Activated CD8-positive, alpha-beta memory T cell treated with anti-CD3 and anti-CD28 coated beads for 1 hour (primary cell): ENCODE measurements at places on chromosomes 2 and 18.

DNA sequence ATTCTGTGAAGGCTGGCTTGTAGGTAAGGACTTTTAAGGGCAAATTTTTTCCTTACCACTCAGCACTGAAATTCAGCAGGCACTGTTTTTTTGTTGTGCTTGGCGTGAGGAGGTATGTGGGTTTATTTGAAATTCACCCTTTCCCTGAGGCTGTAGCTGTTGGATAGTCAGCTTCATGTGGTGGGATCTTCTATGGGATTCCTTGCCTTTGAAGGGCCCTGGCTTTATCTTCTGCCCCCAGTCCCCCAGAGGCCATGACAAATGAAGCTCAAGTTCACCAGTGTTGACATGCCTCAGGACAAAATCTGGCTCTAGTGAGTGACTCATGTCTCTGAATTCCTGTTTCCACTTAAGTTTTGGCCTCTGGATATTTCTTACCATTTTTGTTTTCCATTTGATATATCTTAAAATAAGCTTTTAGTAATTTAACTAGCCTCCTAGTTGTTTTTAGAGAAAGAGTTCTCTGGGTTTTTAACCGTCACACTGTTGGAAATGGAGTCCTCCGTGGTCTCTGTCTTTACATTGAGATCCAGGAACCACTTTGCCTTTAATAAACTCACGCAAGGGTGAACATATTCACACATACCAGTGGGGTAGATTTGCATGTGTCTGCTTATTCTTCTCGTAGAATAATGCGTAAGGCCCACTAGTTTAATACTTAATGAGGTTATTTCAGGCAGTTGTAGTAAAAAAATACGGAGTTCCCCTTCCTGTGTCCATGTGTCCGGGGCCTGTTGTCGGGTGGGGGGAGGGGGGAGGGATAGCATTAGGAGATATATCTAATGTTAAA, 211.1 kb upstream of the FAM98A start:
- no peak for DNase-seq

GRCh38 chr2:85594715-85595300, 737 bp upstream of the RNF181 start:
- no peak for DNase-seq

DNA sequence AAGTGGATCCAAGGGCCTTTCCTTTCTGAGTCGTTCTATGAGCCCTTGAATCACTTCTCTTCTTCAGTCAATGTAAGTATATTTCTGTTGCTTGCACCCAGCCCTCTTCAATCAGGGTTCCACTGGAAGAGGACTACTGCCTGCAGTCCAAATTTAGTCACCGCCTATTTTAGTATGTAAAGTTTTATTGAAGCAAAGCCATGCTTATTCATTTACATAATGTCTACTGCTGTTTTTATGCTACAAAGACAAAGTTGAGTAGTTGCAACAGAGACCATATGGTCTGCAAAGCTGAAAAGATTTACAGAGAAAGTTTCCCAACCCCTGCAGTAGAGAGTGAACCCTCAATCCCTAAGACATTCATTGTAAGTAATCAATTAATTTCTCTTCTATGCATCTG, 332.5 kb upstream of the TNP1 start:
- DNase-seq = no peak

GRCh38 chr18:36912887-36913286, 84.0 kb downstream of the KIAA1328 start:
- no peak for DNase-seq

DNA sequence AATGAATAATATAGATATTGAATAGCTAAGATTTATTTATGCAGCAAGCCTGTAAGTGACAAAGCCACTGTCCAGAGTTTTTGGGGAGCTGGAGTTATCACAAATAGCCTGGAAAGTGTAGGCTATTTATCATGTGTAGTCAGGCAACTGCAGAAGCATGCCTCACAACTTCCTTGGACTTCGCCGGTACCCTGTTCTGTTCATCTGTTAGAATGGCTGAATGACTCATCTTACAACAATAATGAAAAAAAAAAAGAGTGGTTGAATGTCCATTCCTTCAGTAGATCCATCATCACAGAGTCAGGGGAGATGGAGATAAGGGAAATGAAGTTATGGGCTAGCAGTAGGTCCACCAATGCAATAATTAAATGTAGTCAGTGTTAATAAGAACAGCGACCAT, 24.0 kb upstream of the ATP5MC3 start:
- DNase-seq = no peak

DNA sequence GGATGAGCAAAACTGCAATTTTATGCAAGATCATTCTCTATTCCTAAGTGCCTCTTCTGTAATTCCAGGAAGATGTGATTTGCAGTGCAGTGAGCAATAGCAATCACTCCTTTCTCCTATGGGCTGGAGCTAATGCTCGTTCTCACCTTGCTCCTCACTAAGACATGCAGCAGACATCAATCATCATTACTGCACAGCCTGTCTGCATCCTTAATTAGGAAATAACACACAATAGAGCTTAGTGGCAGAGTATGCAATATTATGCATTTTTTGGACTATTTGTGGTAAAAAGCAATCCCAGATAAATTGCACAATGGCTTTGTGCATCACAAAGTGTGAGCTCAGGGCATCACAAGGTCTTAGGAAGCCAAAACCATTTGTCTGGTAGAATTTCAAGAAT, 32.6 kb upstream of the RAPH1 start:
- no peak for DNase-seq

DNA sequence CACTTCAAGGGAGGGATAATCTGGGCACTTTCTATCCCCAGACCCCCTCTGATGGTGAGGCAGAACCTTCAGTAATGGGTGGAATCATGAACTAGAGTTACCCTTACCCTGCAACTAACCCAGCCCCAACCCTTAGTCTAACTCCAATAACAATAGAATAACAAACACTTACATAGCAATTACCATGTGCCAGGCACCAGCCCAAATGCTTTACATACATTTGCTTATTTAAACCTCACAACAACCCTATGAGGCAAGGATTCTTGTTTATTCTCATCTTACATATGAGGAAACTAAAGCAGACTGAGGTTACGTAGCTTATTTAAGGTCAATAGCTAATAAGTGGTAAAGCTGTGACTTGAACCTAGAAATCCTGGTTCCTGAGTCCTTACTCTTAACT, 132.8 kb downstream of the CYP26B1 start:
- DNase-seq = no peak

GRCh38 chr2:62933398-62933917, 117.2 kb upstream of the OTX1 start:
- no peak for DNase-seq

- DNase-seq = peak; percentile 45
Observed at GRCh38 chr2:26577442-26578112, 63.6 kb downstream of the CIB4 start.

DNA sequence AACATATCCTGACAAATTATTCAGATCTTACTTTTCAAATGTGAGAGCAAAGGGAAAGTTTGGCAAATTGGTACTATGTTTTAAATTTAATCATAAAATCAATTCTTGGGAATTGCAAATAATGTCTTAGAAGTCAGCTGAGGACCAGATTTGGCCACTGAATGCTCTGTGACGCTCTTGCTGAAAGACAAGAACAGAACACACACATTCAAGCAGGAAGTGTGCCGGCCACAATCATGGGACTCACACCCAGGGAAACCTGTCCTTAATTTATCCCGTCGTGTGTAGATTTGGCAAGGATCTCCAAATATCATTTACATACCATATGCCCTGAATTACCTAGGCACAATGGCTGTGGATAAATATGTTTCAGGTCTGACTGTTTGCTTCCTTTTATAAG, 253.1 kb downstream of the TCF4 start:
- DNase-seq = no peak

DNA sequence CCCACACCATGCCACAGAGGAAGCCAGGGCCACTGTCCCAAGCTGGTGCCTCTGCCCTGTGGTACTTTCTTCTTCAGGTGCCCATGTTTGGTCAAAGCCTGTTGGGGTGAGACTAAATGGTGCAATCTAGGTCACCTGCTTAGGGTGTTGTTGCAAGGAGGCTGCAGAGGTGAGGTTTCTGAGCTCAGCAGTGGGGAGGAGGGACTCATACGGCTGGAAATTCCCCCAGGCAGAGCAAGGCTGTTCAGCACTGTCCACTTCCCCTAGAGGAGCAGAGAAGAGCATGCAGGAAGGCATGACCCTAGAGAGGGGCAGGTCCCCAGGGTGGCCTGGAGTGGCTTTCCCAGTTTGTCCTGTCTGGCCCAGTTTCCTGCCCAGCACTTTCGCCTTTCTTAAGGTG, 211.0 kb downstream of the HAUS1 start:
- DNase-seq = no peak

GRCh38 chr2:207135801-207136457, 29.8 kb downstream of the KLF7 start:
- DNase-seq = no peak

- DNase-seq = no peak
Observed at GRCh38 chr2:33250417-33251029, 225.9 kb upstream of the RASGRP3 start.

DNA sequence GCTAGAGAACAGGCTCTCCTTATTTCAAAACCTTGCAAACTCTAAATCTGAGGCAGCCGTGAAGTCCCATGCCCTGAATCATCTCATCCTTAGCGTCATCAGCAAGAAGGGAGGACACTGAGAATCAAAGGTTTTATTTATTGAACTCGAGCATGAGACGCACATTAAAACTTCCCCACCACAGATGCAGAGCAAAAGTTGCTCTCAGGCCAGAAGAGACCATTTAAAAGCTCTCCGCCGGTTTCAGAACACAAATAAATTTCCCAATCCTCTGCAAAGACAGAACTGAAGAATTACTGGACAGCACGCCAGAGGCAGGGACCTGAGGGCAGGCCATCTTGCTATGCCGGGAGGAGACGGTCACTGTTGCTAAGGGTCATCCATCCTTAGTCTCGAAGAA, 1.3 kb downstream of the AMMECR1L start:
- DNase-seq = no peak

GRCh38 chr2:1638281-1638860, 105.9 kb downstream of the PXDN start:
- no peak for DNase-seq

GRCh38 chr2:228731517-228731916, 539.6 kb downstream of the PID1 start:
- DNase-seq = no peak

DNA sequence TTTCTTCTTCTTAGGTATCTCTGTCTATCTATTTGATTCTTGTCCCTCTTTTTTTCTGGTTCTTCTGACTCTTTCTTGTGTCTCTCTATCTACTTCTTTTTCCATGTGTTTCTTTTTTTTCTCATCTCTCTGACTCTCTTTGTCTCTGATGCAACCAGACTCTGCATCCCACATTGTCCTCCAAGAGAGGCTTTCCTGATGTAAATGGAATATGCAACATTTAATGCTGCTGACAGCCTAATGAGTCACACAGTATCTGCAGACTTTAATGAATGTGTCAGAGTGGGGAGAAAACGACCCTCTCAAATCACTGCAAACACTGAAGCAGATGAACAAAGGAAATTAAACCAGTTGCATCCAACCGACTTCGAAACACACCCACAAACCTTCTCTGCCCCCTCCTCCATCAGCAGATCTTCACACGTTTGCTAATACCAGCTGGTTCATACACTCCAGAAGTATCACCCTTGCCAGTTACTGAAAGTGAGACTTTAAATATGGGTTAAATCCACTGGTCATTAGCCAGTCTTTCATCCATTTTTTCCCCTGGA, 351.5 kb downstream of the TXNL1 start:
- DNase-seq = no peak

DNA sequence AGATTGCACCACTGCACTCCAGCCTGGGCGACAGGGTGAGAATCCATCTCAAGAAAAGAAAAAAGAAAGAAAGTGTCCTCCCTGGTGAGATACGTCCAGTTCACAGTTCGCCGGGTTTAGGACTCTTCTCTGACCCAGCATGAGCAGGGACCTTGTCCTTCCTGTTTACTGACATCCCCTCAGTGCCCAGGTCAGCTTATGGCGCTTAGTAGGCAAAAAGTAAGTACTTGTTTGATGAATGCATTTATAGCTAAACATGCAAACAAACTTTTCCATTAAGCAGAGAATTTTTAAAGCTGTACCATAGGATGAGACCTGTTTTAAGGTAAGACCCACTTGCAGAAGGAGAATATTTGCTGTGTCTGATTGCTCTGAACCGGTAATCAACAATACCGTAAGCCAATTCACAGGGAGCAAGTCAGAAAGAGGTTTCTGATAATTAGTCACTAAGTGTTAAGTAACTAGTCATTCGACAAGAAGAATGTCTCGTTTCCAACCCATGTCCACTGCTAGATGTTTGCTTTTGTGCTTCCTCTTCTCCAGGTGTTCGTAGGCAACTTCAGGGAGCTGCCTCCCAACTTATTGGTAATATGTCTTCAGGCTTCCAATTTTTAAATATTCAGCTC, 40.0 kb downstream of the MOGAT1 start:
- no peak for DNase-seq

- DNase-seq = no peak
Observed at GRCh38 chr2:215883799-215884198, 129.6 kb downstream of the MREG start.

- no peak for DNase-seq
Observed at GRCh38 chr2:66545258-66545657, 110.3 kb downstream of the MEIS1 start.

DNA sequence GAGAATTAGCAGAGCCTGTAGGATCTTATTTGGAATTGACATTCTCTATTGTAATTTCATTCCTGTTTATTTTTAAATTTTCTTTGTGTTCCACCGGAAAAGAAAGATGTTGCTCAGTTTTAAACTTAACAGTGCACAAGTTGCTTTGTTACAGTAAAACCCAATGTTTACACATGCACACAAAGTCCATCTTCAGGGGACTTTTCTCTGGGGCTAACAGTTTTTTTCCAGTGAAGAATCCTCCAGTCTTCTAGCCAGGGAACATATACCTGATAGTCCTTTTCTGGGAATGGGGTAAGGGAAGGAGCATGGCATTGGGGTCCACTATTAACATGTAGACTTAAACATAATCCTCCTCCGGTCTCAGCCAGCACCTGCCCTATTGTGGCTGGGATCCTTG, 25.2 kb upstream of the MRPL33 start:
- no peak for DNase-seq

DNA sequence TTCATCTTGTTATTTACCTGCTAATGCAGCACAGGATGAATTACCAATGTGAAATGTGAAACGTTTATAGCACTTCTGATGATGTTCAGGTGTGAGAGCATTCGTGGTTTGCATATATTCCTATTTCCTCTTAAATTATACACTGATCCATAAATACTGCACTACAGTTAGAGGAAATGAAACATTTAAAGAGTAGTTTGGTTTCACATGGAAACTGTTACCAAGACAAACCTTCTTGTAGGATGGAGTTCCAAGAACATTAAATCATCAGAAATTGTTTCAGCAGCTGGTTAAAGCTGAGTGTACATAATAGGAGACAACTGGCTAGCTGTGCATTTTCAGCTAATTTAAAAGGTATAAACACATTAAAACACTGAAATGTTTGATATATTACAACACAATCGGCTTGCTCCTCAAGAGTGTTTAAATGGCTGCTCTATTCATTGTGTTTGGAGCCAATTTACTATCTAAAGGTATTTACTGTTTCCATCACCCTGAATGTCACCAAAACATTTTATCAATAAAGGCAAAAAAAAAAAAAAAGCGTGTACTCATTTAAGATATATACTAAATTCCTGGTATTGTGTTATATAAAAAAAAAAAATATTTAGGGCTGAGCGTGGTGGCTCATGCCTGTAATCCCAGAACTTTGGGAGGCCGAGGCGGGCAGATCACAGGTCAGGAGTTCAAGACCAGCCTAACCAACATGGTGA, 100.6 kb downstream of the DYM start:
- no peak for DNase-seq
